Activated CD8-positive, alpha-beta T cell treated with anti-CD3 and anti-CD28 coated beads, Interleukin-2, amount 10 ng/mL, durations not matched to agents 7 days and 5 days (primary cell): ENCODE measurements at places on chromosomes 16 and 17. TPM values are rescaled to one million over a fixed set of nuclear protein-coding genes. Genes with fewer than 3 reads are reported as not detected.

Gene NLGN2
- 5.2 TPM for total RNA-seq

DNA sequence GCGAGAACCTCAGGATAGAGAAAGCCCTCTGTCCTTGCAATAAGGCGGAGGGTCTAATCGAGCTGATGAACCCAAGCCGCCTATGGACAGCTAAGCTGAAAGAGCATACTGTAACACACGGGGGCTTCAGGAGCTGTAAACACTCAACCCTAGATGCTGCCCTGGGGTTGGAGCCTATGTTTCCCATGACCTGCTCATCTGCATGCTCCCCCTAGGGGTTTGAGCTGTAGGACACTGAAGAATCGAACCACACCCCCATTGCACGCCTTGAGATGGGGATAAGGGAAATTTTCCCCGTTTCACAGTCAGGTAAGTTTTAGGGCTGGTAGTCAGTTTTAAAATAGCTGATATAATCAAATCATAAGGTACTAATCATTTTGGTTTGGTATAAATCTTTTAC, 675.6 kb upstream of the CDH8 start:
- no peaks in the 10 kb centered on the region for H3K36me3 ChIP-seq
- H3K4me1 ChIP-seq: no peaks in the 10 kb centered on the region
- DNase-seq: no peak
- H3K27me3 ChIP-seq: no peaks in the 10 kb centered on the region
- H3K27ac ChIP-seq: no peak overlapping the region

GRCh38 chr16:67105246-67105645, 4.5 kb upstream of the PHAF1 start:
- no peak for DNase-seq
- peaks cover 7% of the 10 kb centered on the region for H3K4me1 ChIP-seq
- H3K4me3 ChIP-seq: no peak overlapping the region
- H3K27ac ChIP-seq: no peak overlapping the region

GRCh38 chr17:44959821-44960531, 8.1 kb downstream of the C1QL1 start:
- H3K4me3 ChIP-seq: no peak overlapping the region
- peaks cover 5% of the 10 kb centered on the region for H3K4me1 ChIP-seq
- no peaks in the 10 kb centered on the region for H3K36me3 ChIP-seq
- DNase-seq: no peak
- H3K27me3 ChIP-seq: peaks cover 49% of the 10 kb centered on the region

- H3K36me3 ChIP-seq: no peaks in the 10 kb centered on the region
- no peak overlapping the region for H3K4me3 ChIP-seq
- H3K4me1 ChIP-seq: peaks cover 18% of the 10 kb centered on the region
- H3K27me3 ChIP-seq: no peaks in the 10 kb centered on the region
Observed at GRCh38 chr17:29597361-29598172, 4.6 kb downstream of the ANKRD13B start.

DNA sequence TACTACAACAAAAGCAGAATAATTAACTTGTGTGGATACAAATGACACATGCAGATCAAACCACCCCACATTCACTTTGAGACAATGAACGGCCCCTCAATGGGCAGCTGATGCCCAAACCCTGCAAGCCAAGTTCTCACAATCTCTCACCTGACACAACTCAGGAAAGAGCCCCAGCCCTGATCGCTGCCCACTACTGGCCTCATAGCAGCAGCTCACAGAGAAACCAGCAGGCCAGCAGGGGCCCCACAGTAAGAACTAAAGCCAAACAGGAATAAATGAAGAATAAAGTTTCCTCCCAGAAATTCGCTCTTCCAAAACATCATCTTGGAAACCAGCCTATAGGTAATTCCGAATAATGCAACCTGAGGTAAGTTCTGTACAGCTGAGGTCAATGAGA, 7.7 kb downstream of the AKTIP start:
- H3K4me3 ChIP-seq: no peak overlapping the region
- peak overlapping the region; percentile 40 for H3K27ac ChIP-seq
- DNase-seq: no peak
- peaks cover 44% of the 10 kb centered on the region for H3K4me1 ChIP-seq

GRCh38 chr16:11384956-11385586, 39.8 kb downstream of the RMI2 start:
- DNase-seq: no peak
- H3K27ac ChIP-seq: no peak overlapping the region
- peaks cover 21% of the 10 kb centered on the region for H3K4me1 ChIP-seq
- no peak overlapping the region for H3K4me3 ChIP-seq

- no peak for DNase-seq
- H3K27me3 ChIP-seq: peaks cover 8% of the 10 kb centered on the region
- no peaks in the 10 kb centered on the region for H3K36me3 ChIP-seq
- H3K4me1 ChIP-seq: peaks cover 3% of the 10 kb centered on the region
- H3K4me3 ChIP-seq: no peak overlapping the region
- no peak overlapping the region for H3K27ac ChIP-seq
Observed at GRCh38 chr17:73952082-73952479, 251.4 kb upstream of the RPL38 start.

Gene OSGIN1
- 0.24 TPM for total RNA-seq

DNA sequence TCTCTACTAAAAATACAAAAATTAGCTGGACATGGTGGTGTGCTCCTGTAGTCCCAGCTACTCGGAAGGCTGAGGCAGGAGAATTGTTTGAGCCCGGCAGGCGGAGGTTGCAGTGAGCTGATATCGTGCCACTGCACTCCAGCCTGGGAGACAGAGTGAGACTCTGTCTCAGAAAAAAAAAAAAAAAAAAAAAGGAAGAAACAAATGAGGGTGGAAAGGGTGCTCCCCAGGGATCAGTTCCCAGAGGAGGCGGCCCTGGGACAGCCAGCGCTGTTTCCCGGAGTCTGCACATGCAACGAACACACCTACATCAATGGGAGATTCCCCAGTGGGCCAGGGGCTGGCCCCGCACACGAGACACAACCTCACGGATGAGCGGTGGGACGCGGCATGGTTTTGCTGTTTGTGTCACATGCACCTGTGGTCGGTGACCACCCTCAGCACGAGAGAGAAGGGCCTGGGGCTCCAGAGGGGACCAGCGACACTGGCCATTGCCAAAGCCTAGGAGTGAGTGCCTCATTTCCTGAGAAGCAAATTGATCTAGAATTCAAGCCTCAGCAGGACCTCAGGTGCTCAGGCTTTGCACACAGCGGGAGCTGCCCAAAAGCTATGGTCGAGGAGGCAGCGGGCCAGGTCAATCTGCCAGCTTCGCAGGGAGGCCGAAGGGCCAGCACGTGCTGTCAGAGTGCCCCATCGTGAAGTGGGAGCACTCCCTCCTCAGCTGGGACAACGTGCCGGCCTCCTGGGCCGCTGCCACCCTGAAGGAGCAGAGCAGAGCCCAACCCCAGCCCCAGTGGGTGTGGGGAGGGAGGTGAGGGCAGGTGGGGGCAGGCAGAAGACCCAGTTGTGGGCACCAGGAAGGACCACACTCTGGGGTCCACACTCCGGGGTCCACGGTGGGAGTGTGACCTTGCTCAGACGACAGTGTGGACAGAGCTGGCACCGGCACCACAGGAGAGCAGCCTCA, 13.8 kb upstream of the WDR45B start:
- no peaks in the 10 kb centered on the region for H3K27me3 ChIP-seq
- H3K36me3 ChIP-seq: no peaks in the 10 kb centered on the region
- H3K4me3 ChIP-seq: no peak overlapping the region
- no peak overlapping the region for H3K27ac ChIP-seq
- H3K4me1 ChIP-seq: no peaks in the 10 kb centered on the region
